ENCODE measurements at places on chromosomes 7 and 10.

DNA sequence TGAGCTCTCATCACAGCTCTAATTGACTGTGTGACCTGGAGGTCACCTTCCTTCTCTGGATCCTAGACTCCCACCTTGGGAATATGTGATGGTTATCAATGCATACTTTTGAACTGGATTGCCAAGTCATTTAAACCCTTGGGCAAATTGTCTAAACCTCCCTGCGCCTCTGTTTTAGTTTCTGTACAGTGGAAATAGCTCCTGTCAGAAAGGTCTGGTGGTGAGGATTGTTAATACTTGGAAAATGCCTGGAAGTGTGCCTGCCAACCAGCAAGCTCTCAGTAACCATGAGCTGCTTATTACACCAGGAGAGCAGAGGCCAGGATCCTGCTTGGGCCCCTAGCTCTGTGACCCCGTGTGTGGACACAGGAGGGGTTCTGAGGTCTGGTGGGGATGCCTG, 108.7 kb upstream of the PPIF start:
- DNase-seq, result no peak

DNA sequence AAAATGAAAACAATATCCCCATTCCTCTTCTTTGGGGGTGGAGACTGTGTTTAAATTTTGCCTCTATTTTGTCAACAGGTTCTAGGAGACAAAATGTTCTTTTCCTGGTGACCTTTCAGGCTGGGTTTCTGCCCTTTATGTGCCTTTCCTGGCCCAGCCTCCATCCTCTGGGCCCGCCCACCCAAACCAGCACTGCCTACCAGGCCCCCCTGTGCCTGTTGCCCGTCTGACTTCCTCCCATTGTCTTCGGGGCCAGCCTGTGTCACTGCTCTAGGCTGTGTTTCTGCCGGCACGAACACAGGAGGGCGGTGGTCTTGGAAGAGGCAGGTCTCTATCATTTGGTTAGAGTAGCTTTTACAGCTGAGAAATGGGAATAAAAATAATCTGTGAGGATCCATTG, 13.9 kb downstream of the TSPAN14 start:
- peak; percentile 44 for DNase-seq

- no peak for DNase-seq
Observed at GRCh38 chr7:32428546-32428945, 61.6 kb downstream of the LSM5 start.

DNA sequence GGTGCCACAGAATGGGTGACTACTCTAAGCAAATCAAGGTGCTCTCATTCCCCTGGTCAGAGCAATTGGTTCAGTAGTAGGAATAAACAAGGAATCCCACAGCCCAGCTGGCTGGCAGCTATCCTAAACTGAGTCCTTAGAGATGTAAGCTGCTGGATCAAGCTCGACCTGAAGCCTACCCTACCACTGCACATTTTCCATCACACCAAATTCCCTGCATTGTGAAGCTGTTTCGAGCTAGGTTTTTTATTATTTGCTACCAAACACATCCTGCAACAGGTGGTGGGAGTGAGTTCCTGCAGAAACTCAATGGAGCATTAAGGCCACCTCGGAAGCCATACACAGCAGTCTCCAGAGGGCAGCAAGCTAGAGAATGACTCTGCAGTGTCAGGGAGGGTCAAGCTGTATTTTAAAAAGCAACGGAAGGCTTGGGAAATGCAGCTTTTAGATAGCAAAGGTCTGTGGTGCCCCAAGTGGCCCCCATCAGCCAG, 33.7 kb upstream of the TNRC18 start:
- DNase-seq, result no peak

DNA sequence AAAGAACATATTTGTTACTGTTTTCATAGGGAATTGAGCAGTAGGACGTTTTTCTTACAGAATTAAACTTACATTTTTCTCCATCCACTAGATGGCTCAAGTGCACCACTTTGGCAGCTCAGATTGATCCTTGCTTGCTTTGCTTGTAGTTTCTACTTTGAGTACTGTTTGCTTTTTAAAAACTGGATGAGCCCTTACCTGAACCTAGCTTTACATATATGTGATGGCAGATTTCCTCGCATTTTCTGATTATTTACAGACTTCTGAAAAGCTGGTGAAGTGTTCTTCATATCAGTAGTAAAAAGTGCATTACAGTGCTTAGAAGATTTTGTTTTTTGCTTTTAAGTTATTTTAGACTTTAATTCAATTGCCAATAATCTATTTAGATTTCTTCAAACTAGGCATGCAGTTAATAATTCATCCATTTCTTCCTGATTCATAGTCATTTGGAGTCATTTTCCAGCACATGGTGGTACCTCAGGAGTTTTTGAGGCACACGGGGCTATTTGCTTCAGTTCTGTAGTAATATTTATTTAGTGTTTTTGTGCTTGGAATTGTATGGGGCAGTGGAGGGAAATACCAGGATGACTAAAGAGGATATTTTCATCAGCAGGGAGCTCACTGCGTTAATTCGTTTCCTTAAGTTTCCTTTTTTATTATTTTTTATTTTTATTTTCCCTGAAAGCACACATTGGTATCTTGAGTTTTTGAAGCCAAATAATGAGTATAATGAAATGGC, 57.3 kb downstream of the MAPK8 start:
- DNase-seq, result peak; percentile 72

DNA sequence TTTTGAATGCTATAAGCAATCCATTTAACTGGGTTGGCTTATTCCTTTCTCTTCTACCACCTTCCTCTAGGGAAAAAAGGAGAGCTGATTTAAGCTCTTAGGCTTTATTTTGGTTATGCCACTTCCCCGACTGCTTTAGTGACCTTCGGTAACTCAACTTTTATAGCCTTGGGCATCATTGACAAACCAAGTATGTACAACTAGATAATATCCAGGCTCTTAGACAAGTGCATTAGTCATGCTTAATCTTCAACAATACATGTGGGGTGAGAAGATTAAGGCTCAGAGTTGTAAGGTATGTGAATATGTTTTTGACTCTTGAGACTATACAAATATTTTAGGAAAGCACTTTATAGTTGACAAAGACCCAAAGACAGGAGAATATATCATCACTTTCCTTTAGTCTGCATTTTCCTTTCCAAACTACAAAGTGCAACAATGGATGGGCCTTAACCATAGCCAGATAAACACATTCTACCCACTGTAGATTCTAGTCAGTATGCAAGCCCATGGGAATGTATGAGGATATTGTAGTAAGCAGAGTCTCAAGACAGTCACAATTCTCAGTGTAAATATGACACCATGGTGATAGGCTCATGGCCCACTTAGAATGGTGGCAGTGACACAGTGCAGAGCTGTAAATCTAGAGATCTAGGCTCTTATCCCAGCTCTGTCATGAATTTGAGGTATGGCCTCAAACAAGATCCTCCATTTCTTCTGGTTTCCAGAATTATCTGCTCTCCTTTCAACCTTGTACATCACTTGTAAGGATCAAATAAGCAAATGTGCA, 1117.3 kb downstream of the SORCS3 start:
- no peak for DNase-seq

- no peak for DNase-seq
Observed at GRCh38 chr7:144384555-144385245, 18.8 kb downstream of the NOBOX start.

DNA sequence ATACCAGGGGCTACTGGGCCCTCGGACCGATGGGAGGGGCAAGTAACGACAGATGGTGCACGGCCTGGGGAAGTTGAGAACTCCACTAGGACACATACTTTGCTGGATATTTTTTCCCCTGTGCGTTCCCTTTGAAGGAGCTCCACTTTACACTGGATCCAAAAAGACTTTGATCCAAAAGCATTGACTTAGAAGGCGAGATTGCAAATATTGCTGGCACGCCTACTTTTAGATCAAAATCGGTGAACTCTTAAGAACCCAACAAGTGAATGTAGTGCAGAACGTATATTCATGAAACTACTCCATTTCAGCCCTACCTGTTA, 436 bp upstream of the SLC25A13 start:
- DNase-seq, result no peak

GRCh38 chr7:21472029-21472428, 44.1 kb downstream of the SP4 start:
- DNase-seq, result no peak

DNA sequence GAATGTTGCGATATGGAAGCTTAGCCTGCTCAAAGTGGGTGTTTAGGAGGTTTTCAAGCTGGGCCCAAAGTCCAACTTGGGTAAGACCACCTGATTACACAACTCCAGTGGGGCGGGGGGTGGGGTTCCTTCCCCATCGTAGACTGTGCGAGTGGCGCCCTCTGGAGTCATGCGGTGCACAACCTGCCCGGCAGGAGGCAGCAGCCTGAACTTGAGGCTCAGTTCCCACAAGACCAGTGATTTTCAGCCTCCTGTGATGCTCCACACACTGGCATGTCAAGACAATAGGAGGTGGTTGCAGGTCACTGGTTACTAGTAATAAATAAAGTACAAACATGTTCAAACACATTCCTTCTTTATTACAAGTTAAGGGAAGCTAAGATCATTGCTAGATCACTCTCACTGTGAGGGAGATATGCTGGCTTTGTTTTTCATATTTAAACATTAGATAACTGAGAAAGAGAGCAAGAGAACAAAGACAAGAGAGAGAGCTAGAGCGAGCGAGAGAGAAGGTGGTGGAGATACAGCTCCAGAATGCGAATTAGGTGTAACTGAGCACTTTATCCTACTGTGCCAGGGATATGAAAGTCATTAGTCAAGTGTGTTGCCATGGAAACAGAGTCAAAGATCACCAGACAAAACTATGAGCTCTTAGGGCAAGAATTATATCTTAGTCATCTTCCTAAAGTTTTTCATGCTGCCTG, 97.4 kb upstream of the BMPER start:
- no peak for DNase-seq

GRCh38 chr7:106178593-106179134, 66.6 kb upstream of the SYPL1 start:
- DNase-seq, result no peak

DNA sequence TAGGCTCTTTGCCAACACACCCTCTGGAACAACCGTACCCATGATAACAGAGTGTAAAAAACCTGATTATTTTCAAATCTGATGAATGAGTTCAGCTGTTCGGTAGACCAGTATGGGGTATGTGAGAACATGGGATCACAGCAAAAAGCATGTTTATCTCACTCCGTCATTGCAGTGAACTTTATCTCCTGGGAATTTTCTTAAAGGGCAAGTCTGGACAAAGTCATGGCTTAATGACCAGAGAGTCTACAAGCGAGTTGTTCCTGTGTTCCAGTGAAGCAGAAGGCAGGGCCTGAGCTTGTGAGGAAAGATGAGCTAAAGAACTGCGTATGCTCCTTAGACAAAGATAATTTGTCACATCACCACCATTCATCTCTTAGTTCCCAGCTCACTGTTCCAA, 219.7 kb downstream of the TRIL start:
- DNase-seq, result no peak

GRCh38 chr10:75230600-75231038, 5.1 kb downstream of the COMTD1 start:
- DNase-seq, result peak; percentile 91

Data from inflammatory macrophage treated with lipopolysaccharide for 4 hours (primary cell).